ENCODE measurements at places on chromosomes 5 and 9.

DNA sequence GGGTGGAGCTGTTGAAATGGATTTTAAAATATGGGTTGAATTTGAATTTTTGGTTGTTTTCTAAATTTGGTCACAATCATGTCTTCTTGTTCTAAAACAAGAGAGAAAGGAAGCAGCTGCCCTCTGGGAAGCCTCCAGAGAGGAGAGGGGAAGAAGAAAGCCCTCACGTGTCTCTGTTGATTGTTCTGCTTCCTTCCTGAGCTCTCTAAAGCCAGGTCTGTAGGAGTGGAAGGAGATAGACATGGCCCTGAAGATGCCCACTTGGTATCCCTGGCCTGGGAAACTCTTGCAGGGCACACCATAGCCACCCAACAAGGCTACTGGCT lies 59.6 kb downstream of the GALNT12 start:
- H3K27ac ChIP-seq: no peak overlapping the region
- peaks cover 29% of the 10 kb centered on the region for H3K27me3 ChIP-seq
- peaks cover 31% of the 10 kb centered on the region for H3K4me1 ChIP-seq
- no peak for DNase-seq
- no peak overlapping the region for H3K4me3 ChIP-seq
- no peaks in the 10 kb centered on the region for H3K36me3 ChIP-seq

DNA sequence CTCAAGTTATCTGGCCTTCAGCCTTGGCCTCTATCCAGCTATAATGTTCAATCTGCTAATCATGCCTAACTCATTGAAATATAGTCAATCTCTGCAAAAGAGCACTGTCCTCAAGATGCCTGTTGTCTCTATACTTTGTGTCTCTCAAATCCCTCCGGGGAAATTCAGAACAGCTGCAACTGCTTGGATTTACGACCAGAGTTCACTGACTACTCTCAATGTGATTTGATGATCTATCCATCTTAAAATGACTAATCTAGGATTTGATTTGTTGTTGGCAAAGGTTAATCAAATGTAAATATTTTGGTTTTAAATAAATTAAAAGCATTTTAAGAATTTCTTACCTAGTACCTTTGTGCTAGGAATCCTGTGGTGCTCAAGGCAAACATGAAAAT lies 40.9 kb downstream of the SVEP1 start:
- peak overlapping the region; percentile 45 for H3K27ac ChIP-seq
- no peaks in the 10 kb centered on the region for H3K36me3 ChIP-seq
- no peak for DNase-seq
- no peaks in the 10 kb centered on the region for H3K27me3 ChIP-seq
- no peak overlapping the region for H3K4me3 ChIP-seq

GRCh38 chr5:112238473-112238872 lies 180.6 kb downstream of the EPB41L4A start:
- no peak overlapping the region for H3K4me3 ChIP-seq
- H3K27ac ChIP-seq: no peak overlapping the region
- no peaks in the 10 kb centered on the region for H3K4me1 ChIP-seq
- DNase-seq: no peak
- H3K36me3 ChIP-seq: no peaks in the 10 kb centered on the region
- no peaks in the 10 kb centered on the region for H3K27me3 ChIP-seq

- no peaks in the 10 kb centered on the region for H3K4me1 ChIP-seq
- no peak overlapping the region for H3K27ac ChIP-seq
- no peak overlapping the region for H3K4me3 ChIP-seq
- peak; percentile 59 for DNase-seq
These were observed 126.7 kb downstream of the SLC25A46 start for GRCh38 chr5:110865400-110866094.

GRCh38 chr9:4762886-4763541 lies 22.0 kb upstream of the AK3 start:
- no peak overlapping the region for H3K27ac ChIP-seq
- H3K36me3 ChIP-seq: no peaks in the 10 kb centered on the region
- H3K4me3 ChIP-seq: peak overlapping the region; percentile 54
- DNase-seq: peak; percentile 73
- H3K27me3 ChIP-seq: peaks cover 4% of the 10 kb centered on the region

DNA sequence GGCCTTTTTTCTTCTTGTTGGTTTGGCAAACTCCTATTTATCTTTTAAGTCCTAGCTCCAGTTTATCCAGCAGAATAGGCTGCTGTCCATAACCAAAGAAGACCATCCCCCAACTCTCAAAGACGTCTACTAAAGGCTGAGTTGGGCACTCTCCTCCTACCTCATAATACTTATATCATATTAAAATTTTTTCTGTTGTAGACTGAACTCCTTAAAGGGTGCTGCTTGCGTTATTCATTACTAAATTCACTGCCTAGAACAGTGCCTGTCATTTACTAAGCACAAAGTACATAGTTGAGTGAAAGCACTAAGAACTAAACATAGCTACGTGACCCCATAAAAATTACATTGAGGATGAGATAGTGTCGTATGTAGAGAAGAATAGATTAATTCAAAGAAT lies 21.7 kb downstream of the DCP2 start:
- no peak for DNase-seq
- no peak overlapping the region for H3K4me3 ChIP-seq
- no peaks in the 10 kb centered on the region for H3K27me3 ChIP-seq
- peaks cover 14% of the 10 kb centered on the region for H3K4me1 ChIP-seq
- peak overlapping the region; percentile 19 for H3K27ac ChIP-seq

DNA sequence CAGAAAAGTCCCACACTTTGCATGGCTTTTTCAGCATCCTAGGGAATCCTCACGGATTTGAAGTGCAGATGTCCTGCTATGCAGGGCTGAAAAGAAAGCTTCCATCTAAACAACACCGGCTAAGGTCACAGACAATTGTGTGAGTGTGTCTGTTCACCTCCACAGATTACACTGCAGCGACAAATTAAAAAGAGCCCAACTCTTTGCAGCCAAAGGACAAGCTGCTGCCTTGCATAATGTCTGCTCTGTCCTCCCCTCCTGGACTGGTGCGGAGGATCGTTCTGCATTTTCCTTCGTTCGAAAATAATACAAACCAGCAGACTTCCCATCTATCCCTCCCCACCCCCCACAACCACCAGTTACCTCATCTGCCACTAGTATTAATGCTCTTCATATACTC lies 169.1 kb downstream of the MED27 start:
- no peaks in the 10 kb centered on the region for H3K36me3 ChIP-seq
- no peak overlapping the region for H3K27ac ChIP-seq
- H3K4me1 ChIP-seq: peaks cover 10% of the 10 kb centered on the region
- no peaks in the 10 kb centered on the region for H3K27me3 ChIP-seq

DNA sequence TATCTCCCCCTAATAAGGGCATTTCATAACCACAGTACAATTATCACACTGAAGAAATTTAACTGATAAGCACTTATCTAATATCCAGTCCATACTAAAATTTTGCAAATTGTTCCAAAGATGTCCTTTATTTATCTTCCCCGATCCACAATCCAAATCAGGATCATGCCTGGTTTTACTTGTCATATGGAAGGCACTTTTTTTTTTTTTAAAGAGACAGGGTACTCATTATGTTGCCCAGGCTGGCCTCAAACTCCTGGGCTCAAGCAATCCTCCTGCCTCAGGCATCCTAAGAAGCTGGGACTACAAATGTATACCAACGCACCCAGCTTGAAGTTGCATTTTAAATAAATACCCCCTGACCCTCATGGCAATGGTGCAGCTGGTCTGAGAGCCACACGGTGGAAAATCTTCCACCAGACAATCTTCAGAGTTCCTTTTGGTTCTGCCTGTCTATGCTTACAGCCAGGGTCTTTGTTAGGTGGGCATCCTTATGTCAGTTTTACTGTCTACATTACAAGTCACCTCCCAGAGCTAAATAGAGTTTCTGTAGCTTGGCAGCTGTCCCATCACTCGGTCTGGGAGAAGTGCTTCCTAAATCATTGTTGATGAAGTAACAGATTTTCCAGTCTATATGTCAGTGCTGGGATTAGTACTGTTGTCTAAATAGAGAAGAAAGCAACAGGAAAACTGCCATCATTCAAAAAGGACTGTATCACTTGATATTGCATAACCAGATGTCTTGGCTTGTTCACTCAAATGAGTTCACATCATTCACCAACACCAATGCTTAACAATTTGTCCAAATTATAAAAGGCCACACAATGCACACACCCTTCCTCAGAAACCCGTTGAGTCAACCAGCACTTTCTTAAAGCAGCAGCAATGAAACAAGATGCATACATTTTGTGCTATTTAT lies 26.4 kb downstream of the PTPN3 start:
- H3K36me3 ChIP-seq: no peaks in the 10 kb centered on the region
- no peaks in the 10 kb centered on the region for H3K27me3 ChIP-seq
- DNase-seq: no peak
- H3K27ac ChIP-seq: no peak overlapping the region
- H3K4me3 ChIP-seq: no peak overlapping the region

GRCh38 chr9:6562201-6562600 lies 83.3 kb downstream of the GLDC start:
- no peak overlapping the region for H3K27ac ChIP-seq
- no peaks in the 10 kb centered on the region for H3K36me3 ChIP-seq
- DNase-seq: no peak
- no peak overlapping the region for H3K4me3 ChIP-seq
- H3K4me1 ChIP-seq: peaks cover 40% of the 10 kb centered on the region

DNA sequence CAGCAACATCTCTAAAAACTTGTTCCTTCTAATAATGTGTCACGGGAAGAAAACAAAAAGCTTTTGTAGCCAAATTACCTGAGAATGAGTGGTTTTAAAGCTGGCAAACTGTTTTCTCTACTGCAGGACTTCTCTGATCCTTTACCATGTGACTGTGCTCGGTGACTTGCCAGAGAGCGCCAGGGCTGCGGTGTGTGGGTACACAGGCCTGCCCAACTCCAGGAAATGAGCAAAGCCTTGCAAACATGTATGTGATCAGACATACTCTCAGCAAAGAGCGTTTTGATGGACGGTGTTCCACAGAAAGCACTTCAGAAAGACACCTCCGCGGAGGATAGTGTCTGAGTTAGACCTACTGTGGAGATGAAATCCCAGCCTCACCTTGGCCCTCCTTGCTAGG lies 157.3 kb downstream of the SPOCK1 start:
- no peak overlapping the region for H3K4me3 ChIP-seq
- no peak overlapping the region for H3K27ac ChIP-seq
- peaks cover 23% of the 10 kb centered on the region for H3K4me1 ChIP-seq
- H3K36me3 ChIP-seq: no peaks in the 10 kb centered on the region

DNA sequence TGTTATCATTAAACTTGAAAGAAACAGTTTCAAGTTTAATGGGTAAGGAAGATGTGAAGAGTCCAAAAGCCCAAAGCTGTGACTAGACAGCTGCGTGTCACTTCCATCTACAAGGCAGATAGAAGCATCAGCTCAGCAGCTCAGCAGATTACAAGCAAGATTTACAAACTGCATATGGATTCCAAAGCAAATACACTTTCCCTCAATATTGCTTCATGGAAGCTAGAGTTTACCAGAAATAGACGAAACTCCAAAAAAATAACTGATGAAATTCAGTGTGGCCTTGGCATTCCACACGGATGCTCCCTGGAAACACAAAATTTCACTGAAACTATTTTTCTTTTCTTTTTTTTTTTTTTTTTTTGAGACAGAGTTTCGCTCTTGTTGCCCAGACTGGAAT lies 17.9 kb downstream of the MYO10 start:
- peak overlapping the region; percentile 78 for H3K27ac ChIP-seq
- no peaks in the 10 kb centered on the region for H3K27me3 ChIP-seq
- peaks cover 38% of the 10 kb centered on the region for H3K4me1 ChIP-seq
- H3K4me3 ChIP-seq: no peak overlapping the region
- peak; percentile 83 for DNase-seq
- peaks cover 4% of the 10 kb centered on the region for H3K36me3 ChIP-seq

DNA sequence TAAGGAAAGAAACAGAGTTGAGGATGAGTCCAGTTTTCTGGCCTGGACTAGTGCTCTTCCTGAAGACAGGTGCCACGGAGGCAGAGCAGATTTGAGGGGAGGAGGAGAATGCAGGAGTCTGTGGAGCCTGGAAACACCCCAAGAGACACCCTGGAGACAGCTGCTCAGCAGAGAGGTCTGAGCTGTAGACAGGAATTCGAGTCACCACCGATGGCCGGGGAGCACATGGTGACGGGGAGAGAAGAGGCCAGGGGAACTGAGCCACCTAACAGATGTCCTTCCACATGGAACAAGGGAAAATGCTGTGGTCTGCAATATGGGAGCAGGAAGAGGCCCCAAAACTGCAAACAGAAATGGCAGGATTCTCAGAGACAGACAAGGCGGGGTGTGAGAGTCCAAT lies 22.9 kb downstream of the CPLX2 start:
- no peaks in the 10 kb centered on the region for H3K4me1 ChIP-seq
- no peaks in the 10 kb centered on the region for H3K36me3 ChIP-seq
- H3K4me3 ChIP-seq: no peak overlapping the region
- H3K27me3 ChIP-seq: no peaks in the 10 kb centered on the region

- H3K4me3 ChIP-seq: no peak overlapping the region
- H3K4me1 ChIP-seq: peaks cover 22% of the 10 kb centered on the region
- no peak overlapping the region for H3K27ac ChIP-seq
- no peaks in the 10 kb centered on the region for H3K36me3 ChIP-seq
- no peaks in the 10 kb centered on the region for H3K27me3 ChIP-seq
These were observed 37.0 kb upstream of the FGF1 start for GRCh38 chr5:142722896-142723295.

DNA sequence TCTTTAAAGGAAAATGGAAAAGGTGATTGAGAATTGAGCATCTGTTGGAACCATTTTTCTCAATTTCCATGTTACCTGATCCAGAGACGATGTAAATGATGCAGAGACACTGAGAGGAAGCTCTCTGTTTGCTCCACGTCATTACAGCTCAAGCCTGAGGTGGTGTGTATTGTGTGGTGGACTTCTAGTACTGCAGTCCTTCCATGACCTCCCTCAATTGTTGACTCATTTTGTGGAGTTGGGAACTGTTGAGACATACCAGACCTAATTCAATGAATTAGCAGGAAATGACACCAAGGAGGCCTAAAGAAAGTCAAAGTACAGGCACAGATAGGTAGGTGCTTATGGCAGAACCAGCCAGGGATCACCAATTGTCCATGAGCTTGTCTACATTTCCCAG lies 15.6 kb upstream of the LVRN start:
- no peaks in the 10 kb centered on the region for H3K27me3 ChIP-seq
- peak overlapping the region; percentile 9 for H3K27ac ChIP-seq
- H3K4me1 ChIP-seq: peaks cover 21% of the 10 kb centered on the region

GRCh38 chr5:60959156-60959555 lies 14.2 kb downstream of the NDUFAF2 start:
- no peaks in the 10 kb centered on the region for H3K36me3 ChIP-seq
- no peaks in the 10 kb centered on the region for H3K27me3 ChIP-seq
- no peak for DNase-seq
- no peaks in the 10 kb centered on the region for H3K4me1 ChIP-seq

DNA sequence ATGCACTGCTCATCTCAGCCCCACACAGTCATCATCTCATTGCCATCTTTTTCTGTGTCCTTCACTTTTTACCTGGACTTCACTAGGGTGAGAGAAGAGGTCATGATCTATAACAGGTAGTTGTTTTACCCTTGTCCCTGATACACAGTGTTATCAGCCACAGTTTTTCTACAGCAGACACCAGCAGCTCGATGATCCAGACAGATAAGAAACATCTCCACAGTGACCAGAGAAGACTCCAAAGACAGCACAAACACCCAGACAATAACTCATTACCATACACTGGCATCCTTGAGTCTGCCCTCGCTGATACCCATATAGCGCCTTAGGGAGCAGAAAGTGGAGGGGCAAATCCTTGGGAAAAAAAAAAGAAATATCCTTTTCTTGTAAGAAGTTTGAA lies 194.1 kb downstream of the DTWD2 start:
- H3K4me1 ChIP-seq: no peaks in the 10 kb centered on the region
- H3K36me3 ChIP-seq: no peaks in the 10 kb centered on the region
- H3K27me3 ChIP-seq: no peaks in the 10 kb centered on the region
- no peak for DNase-seq
- H3K27ac ChIP-seq: no peak overlapping the region
- H3K4me3 ChIP-seq: no peak overlapping the region

- H3K27ac ChIP-seq: no peak overlapping the region
- H3K4me3 ChIP-seq: no peak overlapping the region
- peaks cover 3% of the 10 kb centered on the region for H3K4me1 ChIP-seq
- no peaks in the 10 kb centered on the region for H3K36me3 ChIP-seq
These were observed 74.9 kb downstream of the NTNG2 start for GRCh38 chr9:132236662-132237311.

Measured in osteoblast (primary cell).